ENCODE measurements at places on chromosomes 6 and 20.

DNA sequence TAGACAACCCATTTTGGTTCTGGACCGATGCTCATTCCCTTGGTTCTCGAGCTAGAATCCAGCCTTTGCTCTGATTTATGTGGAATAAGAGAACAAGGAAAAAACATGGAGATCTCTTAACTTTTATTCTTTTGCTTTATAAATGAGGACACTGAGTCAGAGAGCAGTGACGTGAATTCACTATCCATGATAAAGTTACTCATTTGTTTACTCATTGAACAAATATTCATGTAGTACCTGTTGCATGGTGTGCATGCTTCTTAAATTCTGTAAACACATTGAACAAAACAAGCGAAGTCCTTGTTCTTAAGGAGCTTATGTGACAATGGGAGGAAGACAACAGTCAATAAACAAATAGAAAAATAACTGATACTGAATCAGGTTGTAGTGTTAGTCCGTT lies 56.9 kb downstream of the BMP2 start:
- no peak for DNase-seq

GRCh38 chr6:157171801-157172200 lies 151.5 kb downstream of the TMEM242 start:
- no peak for DNase-seq

DNA sequence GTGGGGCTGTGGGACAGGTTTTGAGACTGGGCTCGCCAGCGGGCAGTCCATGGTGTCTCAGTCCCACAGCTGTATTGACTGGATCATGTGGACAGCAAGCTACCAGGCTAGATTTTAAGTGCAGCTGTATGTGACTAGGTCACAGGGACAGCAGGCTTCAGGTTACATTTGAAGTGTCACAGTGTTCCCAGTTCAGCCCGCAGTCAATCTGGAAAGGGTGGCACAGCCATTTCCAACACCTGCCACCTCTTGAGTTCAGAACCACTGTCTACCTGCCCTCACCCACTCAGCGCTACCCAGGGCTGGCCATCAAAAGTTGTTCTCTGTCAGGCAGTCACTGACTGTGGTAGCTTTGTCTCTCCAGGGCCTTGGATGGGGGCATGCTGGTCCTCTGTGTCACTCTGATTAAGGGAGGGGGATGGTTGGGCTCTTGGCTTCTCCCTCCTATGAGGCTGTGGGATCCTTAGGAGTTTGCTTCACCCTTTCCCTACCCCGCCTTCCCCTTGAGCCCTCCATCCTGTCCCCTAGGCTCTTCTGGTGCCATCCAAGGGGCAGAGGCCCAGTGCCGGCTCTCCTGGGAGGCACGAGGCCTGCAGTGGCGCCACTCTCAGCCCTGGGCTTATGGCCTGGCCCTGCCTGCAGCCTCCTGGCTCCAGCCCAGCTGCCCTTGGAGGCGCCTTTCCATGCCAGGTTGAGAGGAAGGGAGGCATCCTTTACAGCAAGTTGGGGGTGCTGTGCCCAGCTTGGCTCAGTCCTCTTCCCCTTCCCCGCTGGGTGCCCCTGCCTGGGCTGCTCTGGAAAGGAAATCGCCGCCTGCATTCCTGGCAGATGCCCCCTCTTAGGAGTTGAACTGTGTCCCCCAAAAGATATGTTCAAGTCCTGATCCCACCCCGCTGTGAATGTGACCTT lies 44.9 kb downstream of the PNLDC1 start:
- DNase-seq: no peak

GRCh38 chr20:56200456-56200855 lies 48.1 kb upstream of the MC3R start:
- no peak for DNase-seq

- DNase-seq: peak; percentile 69
Measured at GRCh38 chr6:37624606-37625574, 72.8 kb downstream of the MDGA1 start.

DNA sequence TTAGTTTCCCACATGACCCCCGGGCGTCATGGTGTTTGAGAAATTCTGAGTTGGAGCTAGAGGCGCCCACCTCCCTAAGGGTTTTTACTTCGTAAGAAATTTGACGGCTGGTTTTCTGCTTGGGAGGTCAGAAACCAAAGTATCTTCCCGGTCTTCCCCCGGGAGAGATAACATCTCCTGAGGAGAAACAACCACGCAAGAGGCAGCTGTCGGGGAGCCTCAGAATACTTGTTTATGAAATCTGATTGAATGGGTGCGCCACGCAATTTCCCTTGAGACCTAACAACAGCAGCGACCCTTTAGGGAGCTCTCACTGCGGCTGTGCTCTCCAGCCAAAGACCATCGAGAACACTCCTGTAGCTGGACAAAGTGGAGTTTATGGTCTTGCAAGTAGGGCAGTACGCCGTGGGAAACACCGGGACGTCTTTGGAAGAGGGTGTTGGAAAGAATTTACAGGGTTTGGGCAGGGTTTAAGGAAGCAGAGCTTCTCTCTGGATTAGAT lies 608 bp upstream of the EIF2S2 start:
- peak; percentile 54 for DNase-seq

DNA sequence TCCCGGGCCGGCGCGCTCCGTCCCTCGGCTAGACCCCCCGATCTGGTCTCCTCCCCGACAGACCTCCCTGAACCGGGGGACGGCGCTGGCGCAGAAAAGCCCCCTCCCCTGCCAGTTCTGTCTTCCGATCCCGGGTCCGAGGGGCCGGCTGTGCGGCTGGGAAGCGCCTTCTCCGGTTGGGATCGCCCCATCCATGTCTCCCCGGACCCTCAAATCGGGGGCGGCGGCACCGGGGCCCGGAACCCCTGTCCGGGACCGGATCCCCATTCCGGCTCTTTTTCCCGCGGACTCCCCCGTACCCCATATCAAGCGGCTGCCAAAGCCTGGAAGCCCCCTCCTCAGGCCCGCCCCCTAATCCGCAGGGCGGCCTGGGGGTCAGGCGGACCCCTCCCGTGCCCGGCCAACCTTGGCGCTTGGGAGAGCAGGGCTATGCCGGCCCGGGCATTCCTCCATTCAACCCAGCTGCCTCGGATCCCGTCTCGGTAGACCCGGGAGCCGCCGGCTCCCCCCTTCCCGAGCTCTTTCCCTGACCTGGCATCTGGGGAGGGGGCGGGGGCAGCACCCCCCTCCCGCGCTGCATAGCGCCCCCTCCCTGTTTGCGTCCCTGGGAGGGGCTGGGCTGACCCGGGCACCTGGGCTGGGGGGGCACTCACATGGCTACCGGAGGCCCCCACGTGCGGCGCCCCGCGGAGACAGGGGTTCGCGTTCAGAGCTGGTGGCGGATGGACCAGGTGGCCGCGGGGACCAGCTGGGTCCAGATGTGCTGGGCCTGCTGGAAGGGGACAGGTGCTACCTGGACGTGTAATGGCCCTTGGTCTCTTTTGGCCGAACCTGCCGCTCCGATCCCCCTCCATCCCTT lies 643 bp downstream of the DLGAP4 start:
- no peak for DNase-seq

- DNase-seq: no peak
Measured at GRCh38 chr6:6823030-6823429, 234.5 kb downstream of the LY86 start.

GRCh38 chr6:117463762-117464665 lies 18.5 kb upstream of the DCBLD1 start:
- DNase-seq: no peak

- DNase-seq: peak; percentile 66
Measured at GRCh38 chr6:7673063-7673536, 52.8 kb upstream of the BMP6 start.

- no peak for DNase-seq
Measured at GRCh38 chr20:46634528-46634927, 16.7 kb downstream of the SLC13A3 start.

- DNase-seq: no peak
Measured at GRCh38 chr6:44432726-44433125, 45.2 kb downstream of the CDC5L start.

DNA sequence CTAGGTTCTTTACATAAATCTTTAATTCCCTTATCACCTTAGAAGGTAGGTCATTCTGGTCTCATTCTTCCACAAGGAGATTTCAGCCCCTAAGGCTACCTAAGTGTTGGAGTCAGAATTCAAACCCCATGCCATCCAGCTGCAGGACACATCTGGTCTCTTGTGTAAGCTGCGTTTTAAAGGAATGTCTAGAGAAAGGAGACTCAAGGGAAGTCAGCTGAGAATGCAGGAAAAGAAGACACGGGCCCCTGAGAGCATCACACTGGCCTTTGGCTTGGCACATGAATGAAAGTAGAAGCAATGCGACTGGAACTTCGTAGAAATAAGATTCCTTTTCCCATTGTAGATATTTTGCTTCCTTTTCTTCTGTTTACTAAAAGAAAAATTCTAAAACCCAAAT lies 76.7 kb upstream of the SYNJ2 start:
- no peak for DNase-seq

DNA sequence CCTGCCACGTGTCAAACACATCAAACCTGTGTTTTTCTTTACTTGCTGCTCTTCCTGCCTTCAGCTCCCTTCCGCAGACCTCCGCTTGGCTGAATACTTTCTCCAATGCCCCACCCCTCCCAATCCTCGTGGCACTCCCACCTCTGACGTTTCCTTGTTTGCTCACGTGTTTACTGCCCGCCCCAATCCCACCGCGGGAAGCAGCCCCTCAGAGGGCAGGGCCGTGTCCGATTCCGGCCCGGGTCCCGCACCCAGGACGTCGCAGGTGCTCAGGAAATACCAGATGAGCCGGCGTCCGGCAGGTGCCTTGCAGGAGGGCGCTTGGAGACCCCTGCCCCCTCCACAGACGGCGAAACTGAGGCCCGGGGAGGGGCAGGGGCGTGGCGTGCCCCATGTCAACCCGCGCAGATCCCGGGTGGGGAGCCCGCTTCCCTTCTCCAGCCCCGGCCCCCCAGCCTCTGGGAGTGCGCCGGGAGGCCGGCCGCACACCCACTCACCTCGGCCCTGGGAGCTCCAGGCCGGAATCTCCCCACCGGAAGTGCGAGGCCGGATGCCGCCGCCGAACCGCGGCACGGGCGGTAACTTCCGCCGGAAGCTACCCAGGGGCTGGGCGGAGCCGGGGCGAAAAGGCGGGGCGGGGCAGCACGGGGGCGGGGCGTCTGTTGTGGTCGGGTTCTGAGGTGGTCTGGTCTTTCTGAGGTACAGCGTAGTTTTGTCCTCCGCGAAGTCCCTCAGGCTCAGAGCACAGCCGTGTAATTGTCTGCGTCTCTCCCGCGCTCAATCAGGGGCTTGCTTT lies 42.3 kb downstream of the ELMO2 start:
- peak; percentile 94 for DNase-seq

DNA sequence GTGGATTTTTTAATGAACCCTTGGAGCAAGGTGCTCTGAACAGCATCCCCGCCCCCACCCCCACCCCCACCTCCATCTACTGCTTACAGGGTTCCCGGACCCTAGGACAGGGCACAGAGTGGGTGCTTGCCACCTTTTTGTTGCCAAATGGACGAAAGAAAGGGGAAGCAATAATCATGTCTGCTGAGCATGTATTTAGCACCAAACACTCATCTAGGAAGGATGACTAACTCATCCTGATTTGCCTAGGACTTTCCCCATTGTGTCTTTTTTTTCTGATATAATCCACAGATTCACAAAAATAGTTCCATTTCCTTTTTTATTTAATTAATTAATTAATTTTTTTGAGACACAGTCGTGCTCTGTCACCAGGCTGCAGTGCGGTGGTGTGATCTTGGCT lies 1.2 kb upstream of the PLTP start:
- no peak for DNase-seq

- DNase-seq: no peak
Measured at GRCh38 chr20:44111712-44112335, 75.2 kb downstream of the JPH2 start.

DNA sequence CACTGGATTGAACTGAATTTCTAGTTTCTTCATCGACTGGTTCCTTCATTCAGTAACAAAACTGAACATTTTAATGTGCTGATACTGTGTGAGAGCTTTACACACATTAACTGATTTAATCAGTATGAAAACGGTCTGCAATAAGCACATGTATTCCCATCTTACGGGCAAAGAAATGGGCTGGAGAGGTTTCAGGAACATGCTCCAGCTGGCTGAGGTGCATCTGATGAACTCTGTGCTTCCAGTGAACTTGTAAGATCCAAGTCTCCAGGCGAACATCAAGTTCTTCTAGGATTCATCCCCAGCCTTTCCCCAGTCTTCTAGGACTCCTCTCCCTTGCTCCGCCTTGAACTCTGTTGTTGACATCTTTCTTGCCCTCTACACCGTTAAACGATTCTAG lies 220.7 kb upstream of the AGPAT4 start:
- DNase-seq: no peak

DNA sequence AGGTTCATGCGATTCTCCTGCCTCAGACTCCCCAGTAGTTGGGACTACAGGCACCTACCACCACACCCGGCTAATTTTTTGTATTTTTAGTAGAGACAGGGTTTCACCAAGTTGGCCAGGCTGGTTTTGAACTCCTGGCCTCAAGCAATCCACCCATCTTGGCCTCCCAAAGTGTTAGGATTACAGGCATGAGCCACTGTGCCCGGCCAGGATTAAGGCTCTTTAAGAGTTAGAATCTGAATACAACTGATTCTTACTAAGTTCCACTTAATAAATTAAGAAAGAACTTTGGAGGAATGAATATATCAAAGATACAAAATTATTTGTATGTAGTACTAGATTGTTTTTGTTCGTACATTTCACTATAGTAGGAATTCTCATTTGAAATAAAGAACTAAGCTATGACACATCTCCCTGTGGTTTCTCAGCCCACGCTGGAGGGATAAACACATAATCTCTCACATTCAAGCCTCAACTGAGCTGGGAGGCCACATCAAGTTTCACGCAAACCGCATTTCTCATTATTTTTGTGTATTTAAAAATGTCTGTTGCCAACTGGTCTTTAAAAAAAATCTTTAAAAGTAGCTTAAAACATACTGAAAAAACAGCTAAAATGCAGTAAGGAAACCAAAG lies 34.2 kb downstream of the DTNBP1 start:
- DNase-seq: peak; percentile 39

DNA sequence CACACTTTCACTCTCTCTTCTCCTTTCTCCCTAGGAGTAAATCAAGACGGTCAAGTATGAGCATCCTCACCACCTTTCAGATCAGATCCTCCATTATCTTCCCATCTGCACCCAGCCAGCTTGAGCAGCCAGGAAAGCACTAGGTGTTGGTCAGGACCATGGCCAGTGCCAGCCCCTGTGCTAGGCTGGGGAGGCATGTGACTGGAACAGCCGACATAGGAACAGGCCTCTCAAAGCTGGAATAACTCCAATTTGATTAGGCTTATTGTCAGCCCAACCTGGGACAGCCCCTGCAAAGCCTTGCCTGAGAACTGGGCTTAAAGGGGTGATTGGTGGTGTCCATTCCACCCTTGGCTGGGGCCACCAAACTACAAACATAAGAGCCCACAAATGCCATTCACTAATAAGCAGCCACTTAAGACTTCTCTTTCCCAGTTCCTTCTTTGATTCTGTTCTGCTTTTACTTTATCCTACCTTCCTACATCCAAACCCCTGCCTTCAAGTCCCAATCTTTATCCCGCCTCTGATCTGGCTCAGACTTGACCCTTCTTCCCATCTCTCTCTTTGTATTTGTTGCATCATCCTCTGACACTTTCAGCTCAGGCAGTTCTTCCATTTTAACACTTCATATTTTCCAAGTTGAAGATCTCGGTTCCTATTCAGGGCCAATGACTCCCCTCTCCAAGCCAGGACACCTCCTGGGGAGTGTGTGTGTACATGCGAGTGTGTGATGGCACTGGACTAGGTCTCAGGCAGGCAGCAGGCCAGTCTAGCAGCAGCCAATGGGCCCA lies 4.5 kb upstream of the TREM2 start:
- DNase-seq: no peak

GRCh38 chr6:167240034-167240541 lies 51.0 kb upstream of the UNC93A start:
- no peak for DNase-seq

Measured in femur (tissue), 1 donor.